ENCODE measurements at places on chromosomes 16 and 17.
A peak's percentile ranks its signal among the peaks of the same experiment; 100 is the strongest.

GRCh38 chr17:19753661-19754463 lies 5.8 kb upstream of the ALDH3A1 start:
- no peak for DNase-seq

GRCh38 chr17:8518850-8519249 lies 83.2 kb downstream of the NDEL1 start:
- no peak for DNase-seq

DNA sequence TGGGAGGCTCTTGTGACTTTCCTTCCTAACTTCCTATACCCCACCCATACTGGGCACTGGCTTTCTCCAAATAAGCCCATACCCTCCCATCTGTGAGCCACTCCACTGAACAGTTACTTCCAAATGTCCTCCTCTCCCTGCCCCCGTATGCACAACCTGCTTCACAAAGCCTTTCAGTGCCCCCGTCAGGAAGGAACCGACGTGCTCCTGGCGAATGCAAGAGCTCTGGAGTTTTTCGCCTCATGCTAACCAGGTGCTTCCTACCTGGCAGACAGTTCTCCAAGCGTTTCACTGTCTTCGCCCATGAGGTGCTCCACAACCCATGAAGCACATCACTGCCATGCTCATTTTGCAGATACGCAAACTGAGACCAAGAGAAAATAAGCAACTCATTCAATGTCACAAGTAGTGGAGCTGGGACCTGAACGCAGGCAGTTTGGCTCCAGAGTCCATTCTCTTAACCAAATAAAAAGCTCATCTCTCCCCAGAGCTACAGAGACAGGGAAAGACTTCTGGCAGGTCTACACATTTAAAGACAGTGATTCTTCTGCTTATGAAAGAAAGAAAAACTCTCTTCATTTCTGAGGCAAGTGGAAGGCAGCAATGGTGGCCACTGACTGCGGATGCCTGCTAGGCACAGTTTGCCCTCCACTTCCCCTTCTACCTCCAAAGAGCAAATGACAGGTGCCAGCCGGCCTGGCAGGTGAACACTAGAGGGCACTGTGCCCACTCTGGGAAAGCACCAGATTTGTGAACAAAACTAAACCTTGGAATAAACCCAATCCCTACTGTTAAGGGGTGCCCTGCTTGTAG lies 23.8 kb downstream of the SPHK1 start:
- DNase-seq: peak; percentile 44

GRCh38 chr16:50457423-50457822 lies 88.6 kb upstream of the BRD7 start:
- DNase-seq: no peak

GRCh38 chr17:57011491-57012015 lies 33.6 kb downstream of the SCPEP1 start:
- DNase-seq: no peak

- DNase-seq: no peak
Measured at GRCh38 chr16:1991135-1991551, 1.4 kb downstream of the SYNGR3 start.

GRCh38 chr17:9821921-9822320 lies at the start of gene GSG1L2:
TSS of gene GSG1L2 (minus strand) at chr17:9822079. CDS start at chr17:9822071, 8 bp downstream.
- no peak for DNase-seq

- DNase-seq: no peak
Measured at GRCh38 chr17:38428643-38429371, 543 bp downstream of the ARHGAP23 start.

DNA sequence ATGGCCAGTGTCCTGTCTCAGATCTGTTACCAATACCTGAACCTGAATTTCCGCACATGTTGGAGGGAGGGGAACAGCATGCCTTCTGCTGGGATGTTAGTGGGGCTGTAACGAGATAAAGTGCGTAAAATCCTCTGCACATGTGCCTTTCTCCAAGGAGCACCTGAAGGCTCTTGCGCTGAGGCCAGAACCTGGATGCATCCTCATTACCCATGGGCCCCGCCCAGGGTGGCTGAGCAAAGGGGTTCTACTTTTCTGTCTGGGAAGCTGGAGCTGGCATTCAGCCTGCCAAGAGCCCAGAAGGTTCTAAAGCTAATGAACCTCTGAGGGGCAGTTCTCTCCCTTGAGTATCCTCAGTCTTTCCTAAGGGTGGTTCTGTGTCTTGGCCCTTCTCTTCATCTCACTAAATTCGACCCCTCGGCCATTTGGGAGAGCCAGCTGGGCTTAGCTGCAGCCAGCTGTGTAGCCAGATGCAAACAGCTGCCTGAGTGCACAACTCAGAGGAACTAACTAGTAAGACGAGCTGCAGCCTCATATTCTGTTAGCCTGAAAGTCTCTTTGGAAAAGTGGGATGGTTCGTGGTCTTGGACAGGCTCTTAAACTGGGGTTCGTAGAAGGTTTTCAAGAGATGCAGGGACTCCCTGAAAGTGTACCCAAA lies 2.5 kb downstream of the ITGA3 start:
- no peak for DNase-seq

- no peak for DNase-seq
Measured at GRCh38 chr17:76843703-76844484, 24.3 kb upstream of the MGAT5B start.

GRCh38 chr16:14043278-14043677 lies 27.8 kb upstream of the MRTFB start:
- DNase-seq: no peak

DNA sequence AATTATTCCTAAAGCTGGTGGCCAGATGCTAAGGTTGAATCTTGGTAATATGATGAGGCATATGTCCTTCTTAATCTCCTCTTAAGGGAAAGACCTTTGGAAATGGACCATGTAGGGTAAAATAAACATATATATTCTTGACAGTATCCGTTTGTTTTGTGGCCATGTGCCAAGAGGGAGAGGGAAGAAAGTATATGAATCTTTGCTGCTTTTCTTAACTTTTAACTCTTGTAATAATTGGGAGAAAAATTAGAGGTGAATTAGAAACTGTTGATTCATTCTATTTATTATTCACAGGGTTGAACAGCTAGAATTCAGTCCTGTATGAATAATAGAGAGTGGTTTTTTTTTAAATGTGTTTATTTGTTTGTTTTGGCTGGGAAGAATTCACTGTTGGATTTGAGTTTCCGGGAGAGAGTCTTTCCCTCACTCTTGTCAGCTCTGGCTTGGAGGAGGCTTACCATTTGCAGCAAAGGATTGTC lies 31.6 kb downstream of the AATF start:
- no peak for DNase-seq

DNA sequence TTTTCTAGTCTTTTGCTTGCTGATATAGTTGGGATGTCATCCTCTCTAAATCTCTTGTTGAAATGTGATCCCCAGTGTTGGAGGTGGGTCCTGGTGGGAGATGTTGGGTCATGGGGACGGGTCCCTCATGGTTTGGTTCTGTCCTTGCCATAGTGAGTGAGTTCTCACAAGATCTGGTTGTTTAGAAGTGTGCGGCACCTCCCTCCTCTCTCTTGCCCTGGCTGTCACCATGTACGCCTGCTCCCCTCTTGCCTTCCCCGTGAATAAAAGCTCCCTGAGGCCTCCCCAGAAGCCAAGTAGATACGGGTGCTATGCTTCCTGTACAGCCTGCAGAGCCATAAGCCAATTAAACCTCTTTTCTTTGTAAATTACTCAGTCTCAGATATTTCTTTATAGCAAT lies 15.2 kb downstream of the IL4R start:
- DNase-seq: no peak

DNA sequence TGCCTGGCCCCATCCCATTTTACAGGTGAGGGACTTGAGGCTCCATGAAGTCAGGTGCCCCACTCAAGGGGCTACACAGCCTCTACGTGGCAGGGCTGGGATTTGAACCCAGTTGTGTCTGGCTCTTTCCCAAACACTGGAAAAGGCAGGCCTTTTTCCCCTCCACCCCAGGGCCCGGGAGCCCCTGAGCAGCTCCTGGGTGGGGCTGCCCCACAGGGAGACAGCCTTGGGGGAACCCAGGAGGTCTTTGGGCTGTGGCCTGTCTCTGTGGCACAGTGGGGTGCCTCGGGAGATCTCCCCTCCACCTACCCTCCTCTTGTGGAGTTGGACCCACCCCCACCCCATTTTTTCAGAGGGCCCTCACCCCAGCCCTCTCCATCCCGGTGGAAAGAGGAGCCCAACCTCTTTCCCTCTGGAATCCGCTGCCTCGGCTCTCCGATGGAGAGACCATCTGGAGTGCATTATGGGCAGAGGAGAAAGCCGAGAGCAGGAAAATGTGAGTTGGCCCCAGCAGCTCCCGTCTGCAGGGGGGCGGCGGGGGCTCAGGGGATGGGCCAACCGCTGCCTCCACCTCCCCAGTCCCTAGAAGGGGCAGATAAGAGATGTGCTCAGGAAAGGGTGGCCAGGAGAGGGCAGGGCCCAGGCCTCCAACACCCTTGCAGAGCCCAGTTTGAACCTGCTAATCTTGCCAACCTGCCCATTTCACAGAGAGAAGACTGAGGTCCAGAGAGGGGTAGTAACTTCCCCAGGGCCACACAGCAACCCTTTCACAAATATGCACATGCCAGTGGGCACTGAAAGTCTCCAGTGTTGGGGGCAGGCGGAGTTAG lies 15.4 kb upstream of the TMEM92 start:
- DNase-seq: no peak

GRCh38 chr16:4103745-4104144 lies 12.5 kb downstream of the ADCY9 start:
- no peak for DNase-seq

- DNase-seq: no peak
Measured at GRCh38 chr16:23833960-23834685, 1.7 kb upstream of the PRKCB start.

GRCh38 chr17:7627250-7628121 lies at the start of gene SAT2:
TSS of gene SAT2 (minus strand) at chr17:7627821. CDS start at chr17:7627635, 186 bp downstream.
- peak; percentile 78 for DNase-seq

GRCh38 chr17:11330006-11330405 lies 89.0 kb downstream of the SHISA6 start:
- DNase-seq: no peak

GRCh38 chr16:64481497-64481896 lies 640.4 kb downstream of the CDH11 start:
- no peak for DNase-seq

DNA sequence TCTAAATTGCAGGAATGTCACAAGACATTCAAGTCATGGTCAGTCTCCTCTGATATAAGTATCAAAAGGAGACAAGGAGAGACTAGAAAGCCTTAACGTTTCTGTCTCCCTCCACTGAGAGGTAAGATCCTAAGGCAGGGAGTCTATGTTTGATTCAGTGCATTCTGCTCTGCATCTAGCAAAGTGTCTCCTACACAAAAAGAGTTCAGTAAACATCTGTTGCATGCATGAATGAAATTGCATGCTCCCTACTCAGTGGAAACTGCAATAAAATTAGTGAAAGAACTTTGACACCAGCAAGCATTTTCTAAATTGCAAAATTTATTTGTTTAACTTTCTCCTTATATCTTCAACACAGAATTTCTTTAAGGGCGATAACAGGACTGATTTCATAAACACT lies 111.1 kb downstream of the ADAMTS18 start:
- no peak for DNase-seq

GRCh38 chr17:37234106-37234505 lies 141.7 kb upstream of the C17orf78 start:
- DNase-seq: no peak

DNA sequence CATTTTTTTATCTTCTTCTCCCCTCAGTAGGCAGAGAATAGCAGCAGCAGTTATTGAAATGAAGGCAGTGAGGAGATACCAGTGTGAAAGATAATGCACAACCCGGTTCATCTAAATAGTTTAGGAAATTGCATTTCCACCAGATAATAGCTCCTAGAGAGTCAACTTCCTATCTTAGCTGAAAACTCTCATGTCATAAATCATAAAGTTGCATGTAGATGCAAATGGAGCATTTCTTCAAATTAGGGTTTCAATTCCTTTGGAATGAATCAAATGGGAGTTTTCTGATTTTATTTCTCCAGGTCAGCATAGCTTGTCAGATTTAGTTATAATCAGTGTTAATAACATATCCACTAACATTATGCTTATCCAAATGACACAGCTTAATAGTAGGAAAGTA lies 335.3 kb downstream of the CNTNAP4 start:
- DNase-seq: no peak

- DNase-seq: no peak
Measured at GRCh38 chr17:48025904-48026501, 11.6 kb downstream of the COPZ2 start.

DNA sequence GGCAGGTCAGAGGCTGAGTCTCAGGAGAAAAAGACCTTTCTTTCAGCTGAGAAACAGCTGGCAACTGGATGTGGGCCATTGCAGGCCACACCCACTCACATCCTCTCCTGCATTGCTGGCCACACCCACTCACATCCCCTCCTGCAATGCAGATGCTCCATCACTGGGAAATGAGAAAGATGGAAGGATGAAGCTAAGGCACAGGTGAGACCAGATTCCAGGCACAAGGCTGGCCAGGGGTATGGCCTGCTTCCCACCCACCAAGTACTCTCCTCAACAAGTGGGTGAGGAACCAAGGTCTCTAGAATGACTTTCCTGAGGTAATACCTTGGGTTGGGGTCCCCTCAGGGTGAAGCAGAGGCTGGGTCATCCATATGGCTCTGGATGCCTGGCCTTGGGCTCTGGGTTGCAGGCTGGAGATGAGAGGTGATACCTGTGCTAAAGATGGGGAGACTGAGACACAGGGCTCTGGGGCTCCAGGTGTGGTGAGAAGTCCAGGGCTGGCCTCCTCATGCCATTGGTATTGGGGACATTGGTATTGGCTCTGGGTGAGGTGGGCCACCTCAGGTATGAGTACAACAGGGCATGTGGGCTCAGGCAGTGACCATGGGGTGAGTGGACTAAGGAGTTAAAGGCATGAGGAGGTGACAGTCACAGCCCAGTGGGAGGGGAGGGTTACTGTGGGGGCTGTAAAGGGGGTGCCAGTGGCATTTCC lies 1726.8 kb downstream of the TP53TG3F start:
- no peak for DNase-seq

DNA sequence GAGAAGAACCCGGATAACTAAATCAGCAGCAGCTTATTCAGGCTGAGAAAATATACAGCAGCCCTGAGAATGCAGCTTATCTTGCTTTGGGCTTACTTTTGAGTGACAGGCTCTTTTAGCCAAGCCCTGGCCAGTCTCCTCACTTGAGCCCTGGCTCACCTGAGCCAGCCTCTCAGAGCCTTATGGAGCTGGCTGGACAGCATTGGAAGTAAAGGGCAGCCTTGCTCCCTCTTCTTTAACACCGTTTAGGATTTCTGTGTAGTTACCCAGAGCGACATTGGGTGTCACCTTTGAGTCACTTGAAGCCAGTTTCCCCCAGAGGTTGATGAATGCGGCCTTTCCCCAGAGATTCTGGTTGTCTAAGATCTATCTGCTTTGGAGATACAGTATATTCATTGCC lies 7.7 kb upstream of the NPIPB2 start:
- DNase-seq: no peak
